ENCODE measurements at places on chromosomes 1 and 21.

GRCh38 chr1:5847013-5847659 lies 145.1 kb downstream of the NPHP4 start:
- no peak for DNase-seq

DNA sequence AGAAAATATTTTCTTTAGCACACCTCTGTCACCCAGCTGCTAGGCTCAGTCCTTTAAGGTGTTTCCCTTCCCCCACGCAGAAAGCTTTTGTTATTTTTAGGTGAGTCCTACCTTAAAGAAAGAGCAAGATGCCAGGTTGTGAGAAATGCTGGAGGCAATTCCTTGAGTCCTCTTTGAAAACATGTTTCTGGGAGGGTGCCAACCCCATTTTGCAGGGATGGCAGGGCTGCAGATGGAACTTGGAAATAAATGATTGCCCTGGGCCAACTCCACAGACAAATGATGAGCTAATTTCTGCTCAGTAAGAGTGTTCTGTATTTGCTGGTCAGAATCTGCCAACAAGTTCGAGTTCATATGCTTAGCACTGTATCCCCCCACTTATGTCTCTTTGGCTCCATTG lies 119.2 kb upstream of the RAB3GAP2 start:
- DNase-seq = no peak

- DNase-seq = no peak
These were observed 24.1 kb upstream of the FCRL3 start for GRCh38 chr1:157724537-157725220.

GRCh38 chr1:234503193-234504050 lies 24.4 kb upstream of the TARBP1 start:
- DNase-seq = no peak

DNA sequence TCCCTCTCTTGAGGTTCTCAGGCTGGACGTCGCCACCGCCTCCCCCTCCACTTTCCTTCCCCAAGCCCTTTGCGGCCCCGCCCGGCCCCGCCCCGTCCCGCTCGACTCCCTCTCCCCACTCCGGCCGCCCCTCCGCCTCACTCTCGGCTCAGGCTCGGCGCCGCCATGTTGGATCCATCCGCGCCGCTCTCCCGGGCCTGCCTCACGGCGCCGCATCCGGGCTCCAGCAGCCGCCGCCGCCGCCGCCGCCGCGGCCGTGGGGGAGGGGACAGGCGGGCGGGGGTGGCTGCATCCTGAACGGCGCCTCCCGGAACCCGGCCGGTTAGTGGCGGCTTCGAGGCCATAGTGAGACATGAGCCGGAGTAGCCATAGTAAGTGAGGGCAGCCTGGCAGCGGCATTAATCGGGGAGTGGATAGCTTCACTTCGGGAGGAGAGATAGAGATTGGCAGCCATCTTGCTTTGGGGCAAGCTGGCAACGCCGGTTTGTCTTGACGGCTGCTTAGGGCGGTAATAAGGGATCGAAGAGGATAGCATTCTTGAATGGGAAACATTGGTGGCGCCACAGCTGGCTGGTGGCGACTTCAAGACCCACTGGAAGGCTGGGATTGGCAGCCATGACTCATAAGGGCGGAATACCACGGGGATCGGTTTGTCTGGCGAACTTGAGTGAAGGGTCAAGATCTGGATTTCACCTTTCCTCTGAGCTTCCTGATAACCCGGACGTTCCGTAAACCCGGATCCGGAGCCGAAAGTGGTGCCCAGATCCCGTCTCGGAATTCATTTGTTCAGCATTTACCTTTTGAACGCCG lies at the start of gene DEDD:
TSS of gene DEDD (minus strand) at position 258 of the 810 bp plus-strand sequence. CDS start 8,205 bp downstream, outside the sequence.
- DNase-seq = peak; percentile 92

All from BE2C (cell line).